ENCODE measurements at places on chromosomes 7 and 10. TPM values are rescaled to one million over a fixed set of nuclear protein-coding genes. Genes with fewer than 3 reads are reported as not detected.
A peak's percentile ranks its signal among the peaks of the same experiment; 100 is the strongest.

DNA sequence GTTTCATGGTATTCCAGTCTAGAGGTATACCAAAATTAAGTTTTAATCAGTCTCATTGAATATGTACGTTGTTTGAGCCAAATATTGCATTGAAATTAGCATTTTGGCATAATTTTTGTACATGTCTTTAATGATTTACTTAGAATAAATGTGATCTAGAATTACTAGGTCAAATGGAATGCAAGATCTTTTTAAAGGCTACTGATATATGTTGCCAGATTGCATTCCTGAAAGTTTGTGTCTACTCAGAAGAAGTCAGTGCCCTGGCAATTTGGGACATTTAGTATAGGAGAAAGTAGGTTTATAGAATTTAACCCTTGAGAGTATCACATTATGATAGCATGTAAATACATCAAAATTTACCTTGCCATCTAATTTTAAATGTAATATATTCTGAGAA lies 32.4 kb downstream of the KMT2E start:
- no peak overlapping the region for H3K27ac ChIP-seq
- peaks cover 4% of the 10 kb centered on the region for H3K4me1 ChIP-seq
- H3K27me3 ChIP-seq = no peaks in the 10 kb centered on the region
- no peak for DNase-seq
- no peak overlapping the region for H3K4me3 ChIP-seq
- no peaks in the 10 kb centered on the region for H3K36me3 ChIP-seq

DNA sequence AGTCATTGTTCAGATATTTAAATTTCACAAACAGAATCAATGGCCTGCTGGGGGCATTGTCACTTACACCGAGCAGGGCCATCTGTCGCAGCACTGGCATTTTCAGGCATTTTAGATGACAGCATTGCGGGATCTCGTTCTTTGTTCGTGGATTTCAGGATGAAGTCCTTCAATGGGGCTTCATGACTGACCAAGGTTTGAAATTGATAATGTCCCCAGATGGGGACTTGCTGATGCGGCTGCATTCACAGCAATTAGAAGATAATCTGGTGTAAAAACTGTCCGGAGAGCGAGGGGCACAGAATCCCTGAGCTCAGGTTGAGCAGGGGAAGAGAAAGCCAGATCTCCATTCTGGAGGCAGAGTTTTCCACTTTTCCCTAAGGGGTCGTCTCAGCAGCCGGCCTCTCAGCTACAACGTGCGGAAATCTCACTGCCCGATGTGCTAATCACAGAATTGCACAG lies 1.9 kb upstream of the C7orf33 start:
- H3K27ac ChIP-seq = no peak overlapping the region
- H3K4me1 ChIP-seq = no peaks in the 10 kb centered on the region
- no peak for DNase-seq

TEX47 gene
- total RNA-seq = 23.9 TPM

GRCh38 chr7:94364816-94365215 lies 29.9 kb upstream of the COL1A2 start:
- H3K4me3 ChIP-seq = no peak overlapping the region
- peaks cover 19% of the 10 kb centered on the region for H3K4me1 ChIP-seq
- H3K36me3 ChIP-seq = no peaks in the 10 kb centered on the region
- H3K27ac ChIP-seq = no peak overlapping the region

ADK gene
- 55.3 TPM for total RNA-seq

SLC25A13 gene
- 35.4 TPM for total RNA-seq

- H3K4me1 ChIP-seq = no peaks in the 10 kb centered on the region
- DNase-seq = no peak
- no peak overlapping the region for H3K27ac ChIP-seq
- no peak overlapping the region for H3K4me3 ChIP-seq
- H3K36me3 ChIP-seq = no peaks in the 10 kb centered on the region
These were observed 319.9 kb upstream of the AKR1E2 start for GRCh38 chr10:4506095-4506494.

DNA sequence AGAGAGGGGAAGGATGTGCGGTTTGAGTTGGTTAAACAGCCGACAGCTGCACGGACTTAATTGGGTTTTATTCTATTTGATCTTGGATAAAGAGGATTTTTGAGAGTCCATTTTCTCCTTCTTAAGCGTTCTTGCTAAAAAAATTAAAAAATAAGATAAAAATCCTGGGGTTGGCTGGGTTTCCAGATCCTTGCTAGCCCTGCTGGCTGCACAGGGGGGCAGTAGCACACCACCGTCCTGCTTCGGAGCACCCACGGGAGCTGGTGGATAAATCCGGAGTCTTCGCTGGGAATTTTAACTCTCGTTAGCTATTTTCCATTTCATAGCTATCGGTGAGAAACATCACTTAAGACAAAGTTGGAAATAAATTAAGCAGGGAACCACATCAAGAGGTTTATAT lies 792.0 kb downstream of the TYW1 start:
- H3K4me3 ChIP-seq = no peak overlapping the region
- H3K4me1 ChIP-seq = no peaks in the 10 kb centered on the region
- no peaks in the 10 kb centered on the region for H3K27me3 ChIP-seq
- H3K36me3 ChIP-seq = no peaks in the 10 kb centered on the region
- peak; percentile 15 for DNase-seq

DNA sequence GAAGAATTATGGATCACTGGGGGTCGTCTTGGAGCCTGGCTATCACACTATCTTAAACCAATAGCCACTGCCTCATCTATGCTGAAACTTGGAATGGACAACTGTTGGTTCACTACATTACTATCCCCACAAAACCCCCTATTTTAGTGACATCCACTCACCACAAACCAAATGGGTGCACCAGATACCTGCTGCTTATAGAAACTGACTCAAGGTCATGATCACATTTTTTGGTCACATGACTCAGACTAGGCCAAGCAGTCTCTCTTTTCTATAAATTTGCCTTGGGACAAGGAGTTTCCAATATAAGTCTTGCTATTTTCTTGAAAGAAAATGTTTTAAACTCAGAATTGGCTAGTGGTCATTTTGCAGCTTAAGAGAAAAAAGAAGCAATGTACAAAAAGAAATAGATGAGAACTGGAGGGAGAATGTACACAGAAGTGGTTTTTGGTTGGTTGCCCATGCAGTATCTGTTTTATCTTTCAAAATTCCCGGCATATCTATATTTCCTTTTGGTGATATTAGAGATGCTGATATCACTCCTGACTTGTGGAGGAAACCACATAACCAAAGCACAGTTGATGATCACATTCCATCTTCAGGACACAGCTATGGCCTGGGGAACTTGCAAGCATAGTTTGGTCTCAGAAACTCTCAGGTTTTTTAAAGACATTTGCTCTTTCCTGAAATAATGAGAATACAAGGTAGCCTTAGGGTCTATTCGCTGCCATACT lies 85.2 kb upstream of the CACNA2D1 start:
- no peak for DNase-seq
- no peak overlapping the region for H3K27ac ChIP-seq
- no peaks in the 10 kb centered on the region for H3K27me3 ChIP-seq
- H3K36me3 ChIP-seq = no peaks in the 10 kb centered on the region

GRCh38 chr7:112105584-112106530 lies 100.3 kb downstream of the DOCK4 start:
- H3K27ac ChIP-seq = no peak overlapping the region
- no peaks in the 10 kb centered on the region for H3K27me3 ChIP-seq
- no peaks in the 10 kb centered on the region for H3K36me3 ChIP-seq
- no peaks in the 10 kb centered on the region for H3K4me1 ChIP-seq

- no peaks in the 10 kb centered on the region for H3K27me3 ChIP-seq
- H3K36me3 ChIP-seq = no peaks in the 10 kb centered on the region
- no peaks in the 10 kb centered on the region for H3K4me1 ChIP-seq
- no peak overlapping the region for H3K27ac ChIP-seq
- no peak overlapping the region for H3K4me3 ChIP-seq
These were observed 182.6 kb upstream of the FEZF1 start for GRCh38 chr7:122487131-122487530.

VPS41 gene
- total RNA-seq = 59.1 TPM

DNA sequence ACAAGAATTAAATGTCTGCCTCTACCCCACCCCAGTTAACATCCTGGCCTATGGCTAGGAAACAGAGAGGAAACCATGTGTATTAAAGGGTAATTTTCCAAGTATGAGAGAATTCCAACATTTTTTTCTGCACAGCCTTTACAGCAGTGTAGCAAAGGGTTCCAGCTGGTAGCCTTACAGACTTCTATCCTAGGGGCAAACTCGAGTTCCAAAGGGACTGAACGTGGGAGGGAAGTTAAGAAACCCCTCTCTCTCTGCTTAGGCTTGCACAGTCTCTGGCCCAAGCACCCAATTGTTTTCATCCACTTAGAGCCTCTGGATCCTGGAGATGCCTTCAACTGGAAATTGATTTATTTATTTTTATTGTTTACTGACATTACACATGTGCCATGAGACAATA lies 60.3 kb downstream of the SLC16A12 start:
- H3K4me1 ChIP-seq = peaks cover 50% of the 10 kb centered on the region
- DNase-seq = no peak
- H3K27ac ChIP-seq = peak overlapping the region; percentile 83
- H3K36me3 ChIP-seq = no peaks in the 10 kb centered on the region
- H3K4me3 ChIP-seq = no peak overlapping the region
- no peaks in the 10 kb centered on the region for H3K27me3 ChIP-seq

DNA sequence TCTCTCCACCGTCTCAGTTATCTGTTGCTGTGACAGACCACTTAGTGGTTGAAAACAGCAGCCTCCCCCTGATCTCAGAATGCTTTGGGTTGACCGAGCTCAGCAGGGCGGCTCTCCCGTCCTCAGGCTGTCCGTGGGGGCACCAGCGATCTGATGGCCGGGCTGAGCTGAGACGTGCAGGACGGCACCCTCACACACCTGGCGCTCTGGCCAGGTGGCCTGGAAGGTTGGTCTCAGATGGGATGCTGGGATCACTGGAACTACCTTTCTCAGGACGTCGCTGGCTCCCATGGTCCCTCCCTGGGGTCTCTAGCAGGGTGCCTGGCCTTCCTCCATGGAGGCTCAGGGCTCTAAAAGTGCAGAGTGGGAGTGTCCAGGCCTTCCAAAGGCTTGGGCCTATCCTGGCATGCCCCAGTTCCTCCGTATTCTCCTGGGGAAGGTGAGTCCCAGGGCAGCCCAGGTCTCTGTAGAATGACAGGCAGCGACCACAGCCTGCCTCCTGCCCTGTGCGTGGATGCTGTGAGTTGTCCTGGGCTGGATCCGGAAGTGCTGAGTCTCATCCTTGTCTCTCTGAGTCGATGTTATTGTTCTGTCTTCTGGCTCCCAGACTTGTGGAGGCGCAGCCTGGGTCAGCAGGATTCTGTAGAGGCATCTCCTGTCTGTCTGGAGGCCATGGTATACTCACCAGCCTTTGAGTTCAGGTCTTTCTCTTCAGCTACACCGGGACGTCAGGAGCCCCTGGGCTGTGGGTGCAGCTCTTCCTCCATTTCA lies 12.2 kb upstream of the PWWP2B start:
- no peak overlapping the region for H3K4me3 ChIP-seq
- no peaks in the 10 kb centered on the region for H3K27me3 ChIP-seq
- DNase-seq = no peak
- H3K36me3 ChIP-seq = no peaks in the 10 kb centered on the region
- peaks cover 10% of the 10 kb centered on the region for H3K4me1 ChIP-seq

ZNF425 gene
- total RNA-seq = 4.3 TPM

DNA sequence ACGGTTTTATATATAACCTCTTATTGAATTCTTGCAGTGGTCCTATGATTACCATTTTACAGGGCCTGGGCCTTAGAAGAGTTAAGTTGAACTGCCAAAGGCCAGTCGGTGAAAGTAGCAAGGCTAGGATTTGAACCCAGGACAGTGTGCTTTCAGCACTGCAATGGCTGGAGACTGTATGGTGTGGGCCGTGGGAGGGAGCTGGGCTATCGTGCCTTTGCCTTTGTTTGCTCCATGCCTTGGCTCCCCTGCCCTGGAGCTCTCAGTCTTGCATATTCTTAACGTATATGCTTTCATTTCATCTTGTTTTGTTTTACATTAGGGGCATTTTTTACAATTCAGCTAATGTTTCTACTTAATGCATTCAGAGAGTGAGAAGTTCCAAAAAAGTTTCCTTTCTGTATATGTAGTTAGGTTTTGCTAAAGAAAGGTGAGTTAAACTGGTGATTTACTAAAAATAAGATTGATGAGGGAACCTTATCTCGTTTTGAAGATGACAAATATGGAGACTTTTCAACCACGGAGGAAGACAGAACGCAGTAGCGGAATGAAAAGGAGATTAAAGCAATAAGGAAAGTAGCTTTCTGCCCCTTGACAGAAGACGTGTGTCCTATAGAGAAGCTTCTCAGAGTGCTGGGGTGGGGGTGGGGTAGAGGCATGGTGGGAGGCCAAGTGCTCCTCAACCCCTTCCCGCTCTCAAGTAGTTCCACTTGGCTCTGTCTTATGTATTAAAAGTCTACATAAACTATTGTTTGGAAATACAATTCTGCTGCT lies 82.5 kb downstream of the RTKN2 start:
- DNase-seq = no peak
- no peak overlapping the region for H3K4me3 ChIP-seq
- no peaks in the 10 kb centered on the region for H3K27me3 ChIP-seq
- no peaks in the 10 kb centered on the region for H3K4me1 ChIP-seq

DNA sequence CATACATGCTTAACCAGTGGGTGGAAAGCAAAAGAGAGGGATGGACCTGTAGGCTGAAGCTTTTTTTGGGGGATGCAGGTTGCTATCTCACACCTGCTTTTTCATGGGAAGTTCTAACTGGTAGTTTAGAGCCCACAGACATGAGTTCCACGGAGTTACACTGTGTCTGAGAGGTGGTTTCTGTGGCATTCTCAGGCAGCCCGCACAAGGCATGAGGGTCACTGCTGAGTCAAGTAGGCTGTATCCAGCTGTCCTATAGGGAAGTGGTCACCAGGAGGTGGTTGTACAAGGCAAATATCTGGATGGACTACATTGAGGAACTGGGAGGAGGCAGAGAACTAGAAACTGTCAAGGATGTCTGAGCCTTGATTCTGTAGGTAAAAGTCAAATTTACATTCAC lies 351.0 kb upstream of the POM121L12 start:
- no peaks in the 10 kb centered on the region for H3K4me1 ChIP-seq
- H3K36me3 ChIP-seq = no peaks in the 10 kb centered on the region
- no peaks in the 10 kb centered on the region for H3K27me3 ChIP-seq
- no peak overlapping the region for H3K4me3 ChIP-seq
- H3K27ac ChIP-seq = no peak overlapping the region
- no peak for DNase-seq

DNA sequence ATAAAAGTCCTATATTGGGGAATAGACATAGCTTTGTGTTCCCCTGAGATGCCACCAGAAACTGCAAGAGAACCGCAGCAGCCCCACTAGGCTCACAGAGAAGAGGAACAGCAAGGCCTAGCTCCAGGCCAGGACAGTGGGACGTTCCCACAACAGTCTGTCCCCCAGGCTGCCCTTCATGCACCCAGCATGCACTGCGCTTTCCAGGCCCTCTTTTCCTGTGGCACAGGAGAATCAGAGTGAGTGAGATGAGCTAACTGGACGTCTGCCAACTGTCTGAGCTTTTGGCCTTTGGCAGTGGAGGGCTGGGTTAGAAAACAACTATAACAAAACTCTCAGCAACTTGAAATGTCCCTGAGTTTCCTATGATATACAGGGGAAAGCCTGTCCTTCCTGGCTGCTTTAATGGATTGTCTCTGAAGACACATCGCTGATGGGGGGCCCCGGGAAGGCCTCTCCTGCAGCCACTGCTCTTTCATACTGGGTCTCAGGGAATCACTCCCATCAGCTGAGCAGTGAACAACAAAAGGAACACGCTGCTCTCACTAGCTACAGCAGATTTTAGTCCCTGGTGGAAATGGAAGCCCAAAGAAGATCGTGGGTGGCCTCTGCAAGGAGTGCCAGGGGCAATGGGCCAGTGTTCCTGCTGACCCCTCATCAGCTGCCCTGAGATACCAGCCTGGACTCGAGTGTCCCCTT lies 53.5 kb downstream of the PODXL start:
- no peaks in the 10 kb centered on the region for H3K27me3 ChIP-seq
- DNase-seq = peak; percentile 76
- H3K4me3 ChIP-seq = no peak overlapping the region
- H3K36me3 ChIP-seq = no peaks in the 10 kb centered on the region
- peak overlapping the region; percentile 53 for H3K27ac ChIP-seq
- peaks cover 25% of the 10 kb centered on the region for H3K4me1 ChIP-seq

Measured in testis (tissue), 5 donors.